Upper lobe of right lung (tissue), 1 donor: ENCODE measurements at places on chromosomes 1 and 21. TPM values are rescaled to one million over a fixed set of nuclear protein-coding genes. Genes with fewer than 3 reads are reported as not detected.

Gene TMEM54
- 41.9 TPM for total RNA-seq

Gene SLFNL1
- 2.8 TPM for total RNA-seq

Gene AGMAT
- not detected for total RNA-seq

Gene F13B
- total RNA-seq, result not detected
